ENCODE measurements at places on chromosomes 1 and 21.

GRCh38 chr1:39908534-39908933 lies 6.8 kb upstream of the MYCL start:
- DNase-seq, result no peak

GRCh38 chr1:210438928-210439841 lies 110.5 kb downstream of the HHAT start:
- DNase-seq, result no peak

DNA sequence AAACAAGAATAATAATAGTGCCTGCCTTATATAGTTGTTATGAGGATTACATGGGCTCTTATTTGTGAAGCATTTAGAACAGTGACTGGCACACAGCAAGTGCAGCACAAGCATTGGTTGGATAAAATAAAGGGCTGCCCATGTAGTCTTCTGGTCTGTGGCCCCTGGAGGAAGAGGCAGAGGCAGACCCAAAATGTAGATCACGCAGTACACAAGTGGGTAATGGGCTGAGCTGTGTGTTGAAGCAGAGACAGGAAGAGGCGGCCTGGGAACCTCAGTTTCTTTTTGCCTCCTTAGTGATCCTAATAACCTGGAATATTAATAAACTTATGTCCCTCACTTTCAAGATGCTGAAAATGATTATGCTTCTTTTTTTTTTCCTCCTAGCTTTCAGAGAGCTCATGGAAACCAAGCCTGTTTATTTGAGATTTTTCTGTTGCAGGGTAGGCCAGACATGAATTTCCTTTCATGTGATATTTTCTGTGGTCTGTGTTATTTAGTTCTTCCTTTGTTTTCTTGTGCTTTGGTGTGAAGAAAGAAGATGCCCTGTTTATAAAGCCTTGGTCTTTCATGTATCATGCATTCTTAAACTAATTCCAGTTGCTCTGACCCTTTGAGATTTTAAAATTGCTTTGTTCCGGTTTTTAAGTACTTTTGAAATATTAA lies 42.5 kb downstream of the LRRC8D start:
- DNase-seq, result peak; percentile 32

DNA sequence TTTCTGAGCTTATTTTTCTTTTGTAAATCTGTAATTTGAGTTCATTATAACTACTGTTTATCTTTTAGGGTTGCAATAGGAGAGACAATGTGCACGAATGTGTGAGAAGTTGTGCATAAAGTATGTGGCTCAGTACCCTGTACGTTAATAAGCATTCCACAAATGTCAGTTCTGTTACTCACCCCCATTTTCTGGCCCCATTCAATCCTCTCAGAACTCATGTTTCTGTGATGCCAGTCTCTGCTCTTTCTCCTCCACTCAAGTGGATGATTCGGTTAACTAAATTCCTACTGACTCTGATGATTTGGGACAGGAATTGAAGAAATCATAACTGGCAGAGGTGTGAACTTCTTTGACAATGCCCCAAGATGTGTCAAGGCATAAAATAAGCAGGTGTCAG lies 10.2 kb upstream of the DMRTB1 start:
- no peak for DNase-seq

- DNase-seq, result no peak
Observed at GRCh38 chr1:42340093-42340492, 5.1 kb upstream of the FOXJ3 start.

- no peak for DNase-seq
Observed at GRCh38 chr1:14462851-14463250, 135.6 kb upstream of the KAZN start.

GRCh38 chr1:206497774-206498173 lies 9.6 kb upstream of the RASSF5 start:
- DNase-seq, result no peak

GRCh38 chr21:35603494-35603893 lies 456.8 kb downstream of the SETD4 start:
- no peak for DNase-seq

GRCh38 chr1:6465461-6466005 lies 440 bp downstream of the TNFRSF25 start:
- DNase-seq, result peak; percentile 65

DNA sequence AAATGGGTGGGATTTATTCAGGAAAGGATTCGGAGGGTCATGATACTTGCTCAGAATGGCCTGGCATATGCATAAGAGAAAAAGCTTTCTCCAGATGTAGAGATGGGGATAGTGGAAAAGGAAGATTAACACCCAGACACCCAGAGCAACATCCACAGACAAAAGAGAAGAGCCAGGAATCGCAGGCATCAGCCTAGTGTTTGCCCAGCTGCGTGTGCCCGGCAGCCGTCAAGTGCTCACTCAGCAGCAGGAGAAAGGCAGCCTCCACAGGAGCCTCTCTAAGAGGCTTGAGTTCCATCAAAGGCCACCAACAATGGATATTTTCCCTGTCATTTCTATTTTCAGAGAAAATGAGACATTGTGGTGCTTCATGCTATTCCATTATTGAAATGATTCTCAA lies 54.7 kb downstream of the NTPCR start:
- no peak for DNase-seq

GRCh38 chr1:244368279-244368678 lies 83.4 kb downstream of the ADSS2 start:
- DNase-seq, result no peak

GRCh38 chr1:185281245-185281644 lies 35.8 kb downstream of the IVNS1ABP start:
- peak; percentile 68 for DNase-seq

DNA sequence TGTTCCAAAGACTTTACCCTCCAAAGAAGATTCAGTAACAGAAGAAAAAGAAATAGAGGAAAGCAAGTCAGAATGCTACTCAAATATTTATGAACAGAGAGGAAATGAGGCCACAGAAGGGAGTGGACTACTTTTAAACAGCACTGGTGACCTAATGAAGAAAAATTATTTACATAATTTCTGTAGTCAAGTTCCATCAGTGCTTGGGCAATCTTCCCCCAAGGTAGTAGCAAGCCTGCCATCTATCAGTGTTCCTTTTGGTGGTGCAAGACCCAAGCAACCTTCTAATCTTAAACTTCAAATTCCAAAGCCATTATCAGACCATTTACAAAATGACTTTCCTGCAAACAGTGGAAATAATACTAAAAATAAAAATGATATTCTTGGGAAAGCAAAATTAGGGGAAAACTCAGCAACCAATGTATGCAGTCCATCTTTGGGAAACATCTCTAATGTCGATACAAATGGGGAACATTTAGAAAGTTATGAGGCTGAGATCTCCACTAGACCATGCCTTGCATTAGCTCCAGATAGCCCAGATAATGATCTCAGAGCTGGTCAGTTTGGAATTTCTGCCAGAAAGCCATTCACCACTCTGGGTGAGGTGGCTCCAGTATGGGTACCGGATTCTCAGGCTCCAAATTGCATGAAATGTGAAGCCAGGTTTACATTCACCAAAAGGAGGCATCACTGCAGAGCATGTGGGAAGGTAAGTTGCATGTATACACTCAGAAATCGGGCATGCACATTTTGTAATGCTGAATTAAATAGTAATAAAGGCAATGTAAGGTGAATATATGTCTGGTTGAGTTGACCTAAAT lies 97.2 kb downstream of the ZFYVE9 start:
- DNase-seq, result no peak

- DNase-seq, result no peak
Observed at GRCh38 chr21:28066596-28067387, 925.9 kb downstream of the LTN1 start.

GRCh38 chr1:207841901-207842300 lies 69.0 kb downstream of the CD34 start:
- no peak for DNase-seq

- no peak for DNase-seq
Observed at GRCh38 chr1:239456788-239457187, 70.4 kb downstream of the CHRM3 start.

DNA sequence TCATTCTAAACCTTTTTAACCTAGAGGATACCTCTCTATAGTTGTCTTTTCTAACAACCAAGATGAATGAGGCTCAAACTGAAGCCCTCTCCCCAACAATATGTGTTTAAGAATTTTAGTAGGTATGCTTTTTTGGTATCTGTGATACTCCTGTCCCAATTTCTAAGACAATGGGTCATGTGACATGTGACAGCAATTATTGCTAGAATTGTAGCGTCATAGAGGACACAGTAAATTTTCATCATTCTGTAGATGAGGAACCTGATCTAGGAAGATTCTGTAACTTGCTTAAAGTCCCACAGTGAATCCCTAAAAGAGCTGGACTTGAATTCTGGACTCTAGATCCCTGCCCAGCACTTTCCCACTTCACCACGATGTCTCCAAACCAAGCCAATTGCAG lies 11.6 kb upstream of the CASQ1 start:
- DNase-seq, result no peak

DNA sequence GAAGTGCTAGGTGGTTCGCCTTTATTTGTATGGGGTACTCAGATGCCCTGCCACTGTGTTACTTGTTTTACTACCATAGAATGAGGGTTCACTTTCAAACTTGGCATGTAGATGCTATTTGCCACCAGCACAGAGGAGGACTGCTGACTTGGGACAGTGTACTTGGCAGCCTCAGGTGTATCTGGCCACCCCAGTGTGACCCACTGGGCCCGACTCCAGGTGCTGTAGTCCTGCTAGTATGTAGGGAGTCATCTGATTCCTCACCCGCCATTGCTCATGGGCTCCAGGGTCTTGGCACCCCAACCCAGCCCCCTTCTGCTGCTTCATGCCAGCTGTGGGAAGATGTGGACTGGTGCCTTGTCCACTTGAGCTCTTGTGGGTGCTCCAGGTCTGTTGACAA lies 40.0 kb downstream of the ZNF678 start:
- DNase-seq, result no peak

DNA sequence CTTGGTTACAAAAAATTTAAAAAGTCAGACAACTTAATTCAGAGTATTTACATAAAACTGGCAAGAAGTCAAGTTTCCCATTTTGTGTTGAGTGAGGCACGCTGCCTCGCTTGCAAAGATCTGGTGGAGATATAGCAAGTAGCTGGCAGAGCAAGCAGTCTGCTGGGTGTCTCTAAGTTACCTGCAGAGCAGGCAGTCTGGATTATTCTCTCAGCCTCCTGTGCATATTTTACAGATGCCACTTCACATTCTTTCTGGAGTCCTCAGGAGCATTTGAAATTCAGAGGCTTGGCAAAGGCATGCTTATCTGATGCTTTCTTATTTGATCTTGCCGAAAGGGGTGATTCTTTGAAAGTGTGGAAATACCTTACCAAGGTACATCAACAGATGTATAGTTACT lies 640.4 kb upstream of the ADGRL4 start:
- no peak for DNase-seq

DNA sequence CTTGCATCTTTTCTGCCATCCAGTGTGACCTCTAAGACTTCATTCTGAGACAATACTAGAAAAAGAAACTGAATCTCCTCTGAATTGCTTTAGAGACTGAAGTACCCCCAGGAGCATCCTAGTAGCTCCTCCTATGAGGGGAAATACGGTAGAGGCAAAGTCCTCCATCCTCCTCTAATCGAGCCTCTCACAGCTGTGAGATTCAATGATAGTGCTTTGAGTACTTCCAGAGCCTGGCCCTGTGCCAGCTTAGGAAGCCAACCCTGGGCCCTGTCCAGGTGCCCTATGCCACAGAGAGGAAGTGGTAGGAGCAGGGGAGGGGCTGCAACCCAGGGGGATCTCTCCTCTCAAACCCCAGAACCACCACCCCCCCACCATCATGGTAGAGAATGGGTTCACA lies 10.7 kb downstream of the RORC start:
- peak; percentile 37 for DNase-seq

DNA sequence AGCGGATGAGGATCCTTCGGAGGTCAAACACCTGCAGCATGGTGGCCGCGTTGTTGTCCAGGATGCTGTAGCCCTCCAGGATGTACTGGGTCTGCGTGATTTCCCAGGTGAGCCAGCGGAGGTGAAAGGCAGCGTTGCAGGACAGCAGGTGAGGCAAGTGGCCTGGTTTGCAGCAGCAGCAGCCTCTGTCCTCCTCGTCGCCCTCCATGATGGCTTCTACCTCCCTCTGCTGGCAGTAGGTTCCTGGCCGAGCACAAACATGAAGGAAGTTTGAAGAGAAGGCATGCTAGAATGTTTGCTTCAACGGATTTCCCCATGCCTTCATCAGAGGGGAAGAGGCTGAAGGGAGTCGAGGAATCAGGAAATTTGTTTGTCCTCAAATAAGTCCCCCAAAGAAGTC lies 74.7 kb downstream of the NTPCR start:
- DNase-seq, result no peak

DNA sequence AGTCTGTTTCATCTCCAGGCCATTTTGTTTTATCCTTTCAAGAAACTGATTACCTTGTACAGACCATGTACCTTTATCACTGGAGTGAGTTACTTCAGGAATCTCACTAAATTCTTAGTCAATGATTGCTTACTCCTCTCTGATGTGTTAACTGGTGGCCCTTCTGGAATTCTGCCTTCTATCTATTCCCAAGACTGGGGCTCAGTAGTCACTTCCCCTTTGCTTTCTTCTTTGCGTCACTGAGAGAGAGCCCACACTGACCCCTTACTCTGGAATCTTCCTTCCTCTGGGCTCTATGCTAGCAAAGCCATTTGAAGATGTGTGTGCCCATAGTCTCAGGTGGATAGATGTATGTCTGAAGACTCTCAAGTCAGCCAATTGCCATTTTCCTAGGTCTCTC lies 34.6 kb downstream of the XCL2 start:
- no peak for DNase-seq

GRCh38 chr1:28928314-28928941 lies 14.1 kb downstream of the EPB41 start:
- no peak for DNase-seq
